ENCODE measurements at places on chromosomes 5 and 9.

DNA sequence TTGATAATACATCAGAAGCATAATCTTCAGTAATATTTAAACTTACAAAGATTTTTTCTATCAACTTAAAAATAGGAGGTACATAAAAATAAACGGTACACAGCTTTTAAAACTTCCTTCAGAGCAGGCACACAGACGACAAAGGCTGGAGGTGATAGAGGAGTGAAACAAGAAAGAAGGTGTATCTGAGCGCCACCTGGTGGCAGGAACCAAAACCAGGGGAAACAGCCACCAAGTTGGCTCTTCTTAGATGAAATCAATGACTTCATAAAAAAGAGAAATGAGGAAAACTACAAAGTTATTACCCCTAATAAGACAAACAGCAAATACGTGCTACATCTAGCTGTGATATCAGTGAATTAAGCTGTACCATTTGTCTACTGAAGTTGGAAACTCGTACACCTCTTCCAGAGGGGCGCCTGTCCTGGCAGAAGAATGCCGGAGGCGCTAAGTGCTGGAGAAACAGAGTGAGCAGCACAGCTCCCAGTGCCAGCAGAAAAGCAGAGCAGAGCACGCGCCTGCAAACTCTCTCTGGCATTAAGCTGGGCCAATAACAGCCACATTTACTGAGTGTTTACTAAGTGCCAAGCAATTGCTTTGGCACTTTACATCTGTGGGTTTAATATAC lies 85.9 kb downstream of the SETX start:
- H3K36me3 ChIP-seq: peaks cover 44% of the 10 kb centered on the region
- peak; percentile 43 for DNase-seq
- H3K4me1 ChIP-seq: peaks cover 9% of the 10 kb centered on the region

DNA sequence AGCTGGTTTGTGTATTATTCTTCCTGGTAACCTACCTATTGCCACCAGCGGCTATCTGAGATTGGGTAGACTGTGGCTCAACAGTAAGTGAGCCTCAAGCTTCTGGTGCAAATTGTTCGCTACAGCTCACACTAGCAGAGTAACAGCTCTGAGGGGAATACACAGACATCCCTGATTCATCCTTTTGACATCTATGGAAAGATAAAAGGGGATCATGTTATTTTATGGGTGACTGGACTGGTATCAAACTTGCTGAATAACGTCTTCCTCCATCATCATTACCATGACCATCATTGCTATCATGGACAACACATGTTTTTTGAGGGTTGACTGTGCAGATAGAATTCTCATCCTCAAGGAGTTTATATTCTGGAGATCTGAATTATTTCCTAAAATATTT lies 129.6 kb downstream of the PIK3R1 start:
- H3K4me3 ChIP-seq: no peak overlapping the region
- H3K36me3 ChIP-seq: no peaks in the 10 kb centered on the region

DNA sequence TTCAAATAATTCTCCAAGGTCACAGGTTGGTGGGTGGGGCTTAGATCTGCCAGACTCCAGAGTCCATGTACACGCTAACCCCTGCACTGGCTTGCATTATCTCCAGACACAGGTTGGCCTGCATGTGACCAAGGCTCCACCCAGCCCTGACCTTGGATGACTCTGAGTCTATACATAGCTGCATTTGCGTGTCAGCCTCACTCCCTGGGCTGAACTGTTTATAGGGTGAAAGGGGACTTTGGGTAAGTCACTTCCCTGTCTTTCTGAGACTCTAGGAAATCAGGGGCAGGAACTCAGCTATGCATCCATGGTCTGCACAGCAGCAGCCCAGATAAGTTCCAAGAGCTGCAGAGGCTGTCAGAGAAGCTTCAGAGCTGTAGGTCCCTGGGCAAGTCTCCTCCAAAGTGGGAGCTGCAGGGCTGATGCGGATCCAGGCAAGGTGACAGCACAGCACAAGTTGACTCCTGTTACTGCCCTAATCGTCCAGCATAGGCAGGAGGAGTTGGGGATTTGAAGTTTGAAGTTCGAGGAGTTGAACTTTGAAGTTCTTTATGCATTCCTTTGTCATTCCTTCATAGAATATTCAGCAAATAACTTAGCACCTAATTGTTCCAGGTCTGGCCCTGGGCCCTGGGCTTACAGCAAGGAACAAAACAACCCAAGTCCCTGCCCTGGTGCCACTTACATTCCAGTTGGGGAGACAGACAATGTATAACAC lies 53.4 kb downstream of the SLC22A5 start:
- peaks cover 87% of the 10 kb centered on the region for H3K4me1 ChIP-seq
- H3K4me3 ChIP-seq: no peak overlapping the region
- H3K27me3 ChIP-seq: no peaks in the 10 kb centered on the region
- H3K27ac ChIP-seq: no peak overlapping the region

DNA sequence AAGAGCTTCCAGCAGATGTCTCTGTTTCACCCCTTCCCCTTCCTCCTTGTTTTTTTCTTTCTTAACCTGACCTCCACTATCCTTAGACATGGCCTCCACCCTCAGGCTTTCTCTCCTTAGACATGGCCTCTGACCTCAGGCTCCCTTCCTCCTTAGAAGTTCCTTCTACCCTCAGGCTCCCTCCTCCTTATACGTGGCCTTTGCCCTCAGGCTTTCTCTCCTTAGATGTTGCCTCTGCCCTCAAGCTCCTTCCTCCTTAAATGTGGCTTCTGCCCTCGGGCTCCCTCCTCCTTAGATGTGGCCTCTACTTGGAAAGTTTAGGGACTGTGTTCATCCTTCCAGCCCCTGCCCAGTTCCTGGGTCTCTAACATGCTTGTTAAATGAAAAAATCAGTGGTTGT lies 180.4 kb upstream of the S1PR3 start:
- H3K27ac ChIP-seq: no peak overlapping the region
- H3K36me3 ChIP-seq: no peaks in the 10 kb centered on the region
- no peak for DNase-seq
- no peaks in the 10 kb centered on the region for H3K4me1 ChIP-seq
- no peaks in the 10 kb centered on the region for H3K27me3 ChIP-seq

GRCh38 chr9:38112049-38112448 lies 43.0 kb upstream of the SHB start:
- no peaks in the 10 kb centered on the region for H3K4me1 ChIP-seq
- no peak overlapping the region for H3K27ac ChIP-seq
- DNase-seq: no peak
- H3K27me3 ChIP-seq: no peaks in the 10 kb centered on the region

- no peaks in the 10 kb centered on the region for H3K36me3 ChIP-seq
- no peak overlapping the region for H3K4me3 ChIP-seq
- 0 out of 2 replicates have a peak, but pooled peaks cover 5% of the 10 kb centered on the region for H3K27me3 ChIP-seq
- no peak overlapping the region for H3K27ac ChIP-seq
- no peaks in the 10 kb centered on the region for H3K4me1 ChIP-seq
Observed at GRCh38 chr5:174459071-174459702, 265.2 kb upstream of the MSX2 start.

GRCh38 chr9:129208207-129209032 lies 30.4 kb upstream of the IER5L start:
- H3K4me3 ChIP-seq: no peak overlapping the region
- H3K4me1 ChIP-seq: peaks cover 9% of the 10 kb centered on the region
- no peak for DNase-seq
- H3K27me3 ChIP-seq: no peaks in the 10 kb centered on the region
- H3K36me3 ChIP-seq: no peaks in the 10 kb centered on the region

DNA sequence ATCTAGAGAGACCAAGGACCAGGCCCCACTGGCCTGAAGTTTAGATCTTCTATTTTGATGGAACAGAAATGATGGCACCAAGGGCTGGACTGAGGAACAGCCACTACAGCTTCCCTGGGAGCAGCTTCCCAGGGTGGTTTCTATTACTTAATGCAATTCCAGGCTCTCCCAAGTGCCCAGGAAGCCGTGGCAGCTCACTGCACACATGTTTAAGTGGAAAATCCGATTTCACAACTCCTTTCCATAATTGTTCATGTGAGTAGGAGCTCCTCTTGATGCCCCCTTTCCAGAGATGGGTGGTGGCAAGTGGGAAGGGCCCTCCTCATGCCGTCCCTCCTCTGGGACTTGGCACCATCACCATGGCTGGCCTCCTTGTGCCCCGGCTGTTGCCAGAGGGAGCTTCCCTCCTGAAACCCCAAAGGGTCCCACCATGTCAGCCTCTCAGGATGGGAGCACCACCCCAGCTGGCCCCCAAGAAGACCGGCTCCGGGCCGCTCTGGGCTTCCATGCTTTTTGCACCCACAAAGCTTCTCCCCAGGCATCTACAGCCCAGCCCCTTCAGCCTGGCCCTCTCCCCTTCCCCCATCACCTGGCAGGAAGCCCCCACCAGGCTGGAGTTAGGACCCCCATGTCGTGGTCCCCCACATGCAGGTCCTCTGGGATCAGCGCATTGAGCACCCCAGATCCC lies 9.1 kb upstream of the UBAC1 start:
- DNase-seq: no peak
- H3K27me3 ChIP-seq: peaks cover 4% of the 10 kb centered on the region
- no peak overlapping the region for H3K27ac ChIP-seq
- H3K4me3 ChIP-seq: no peak overlapping the region
- H3K4me1 ChIP-seq: no peaks in the 10 kb centered on the region

GRCh38 chr5:149833116-149833827 lies 103.2 kb downstream of the PPARGC1B start:
- no peak overlapping the region for H3K27ac ChIP-seq
- DNase-seq: no peak
- no peaks in the 10 kb centered on the region for H3K4me1 ChIP-seq
- H3K36me3 ChIP-seq: no peaks in the 10 kb centered on the region
- H3K4me3 ChIP-seq: no peak overlapping the region

- DNase-seq: no peak
- no peaks in the 10 kb centered on the region for H3K4me1 ChIP-seq
- no peaks in the 10 kb centered on the region for H3K36me3 ChIP-seq
Observed at GRCh38 chr9:71364186-71364955, 242.9 kb upstream of the TRPM3 start.

- no peak for DNase-seq
- no peak overlapping the region for H3K27ac ChIP-seq
- H3K4me1 ChIP-seq: peaks cover 9% of the 10 kb centered on the region
- H3K4me3 ChIP-seq: no peak overlapping the region
- no peaks in the 10 kb centered on the region for H3K27me3 ChIP-seq
- no peaks in the 10 kb centered on the region for H3K36me3 ChIP-seq
Observed at GRCh38 chr5:92313385-92313784, 930.3 kb upstream of the ARRDC3 start.
